ENCODE measurements at places on chromosomes 7 and 10.

DNA sequence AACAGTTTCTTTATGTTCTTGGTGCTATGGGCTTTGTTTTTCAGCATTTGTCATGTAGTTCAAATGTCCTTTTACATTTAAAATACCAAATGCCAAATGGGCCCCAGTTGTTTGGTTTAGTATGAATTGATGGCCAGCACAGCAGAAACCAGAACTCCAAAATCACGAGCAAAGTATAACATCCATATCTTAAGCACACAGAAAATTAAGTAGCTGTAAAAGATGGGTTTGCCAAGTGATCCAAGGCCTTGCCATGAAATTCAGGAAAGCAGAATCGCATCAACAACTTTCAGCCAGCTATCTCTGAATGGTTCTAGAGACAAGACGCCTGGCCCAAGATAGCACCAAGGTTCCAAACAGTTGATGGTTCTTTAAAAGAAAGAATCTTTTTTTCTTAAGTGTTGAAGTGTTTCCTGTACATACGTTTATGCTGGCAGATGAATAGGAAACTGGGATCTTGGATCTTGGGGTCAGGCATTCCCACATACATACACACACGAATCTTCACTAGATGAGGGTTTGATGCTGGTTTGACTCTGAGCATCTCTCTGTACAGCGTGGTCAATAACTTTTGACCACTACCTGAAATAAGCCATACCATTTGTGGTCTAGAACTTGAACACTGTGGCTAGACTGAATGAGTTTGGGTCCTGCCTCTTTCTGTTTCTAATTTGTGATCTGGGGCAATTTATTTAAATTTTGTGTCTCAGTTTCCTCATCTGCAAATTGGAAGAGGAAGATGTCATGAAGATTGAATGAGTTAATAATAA lies 711.8 kb downstream of the KCNMA1 start:
- no peak for DNase-seq

- DNase-seq: no peak
Observed at GRCh38 chr7:85681241-85681640, 494.4 kb upstream of the SEMA3D start.

DNA sequence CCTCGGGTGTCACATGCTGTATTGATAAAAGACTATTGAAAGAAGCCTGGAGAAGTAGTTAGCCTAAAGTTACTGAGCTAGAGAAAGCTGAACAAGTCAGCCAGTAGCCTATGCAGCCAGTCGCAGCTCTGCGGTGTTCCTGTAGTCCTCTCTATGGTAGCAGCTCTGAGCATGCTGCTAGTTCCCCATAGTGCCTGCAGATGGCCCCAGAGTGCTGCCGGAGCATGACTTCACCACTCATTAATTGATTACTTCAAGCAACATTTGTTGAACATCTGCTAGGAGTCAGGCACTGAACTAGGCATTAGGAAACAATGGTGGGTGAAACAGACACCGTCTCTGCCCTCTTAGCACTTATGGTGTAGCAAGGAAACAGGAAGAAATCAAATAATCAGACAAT lies 422.7 kb downstream of the SORCS3 start:
- peak; percentile 5 for DNase-seq

GRCh38 chr10:7700577-7701125 lies 2.5 kb upstream of the ITIH2 start:
- DNase-seq: no peak

DNA sequence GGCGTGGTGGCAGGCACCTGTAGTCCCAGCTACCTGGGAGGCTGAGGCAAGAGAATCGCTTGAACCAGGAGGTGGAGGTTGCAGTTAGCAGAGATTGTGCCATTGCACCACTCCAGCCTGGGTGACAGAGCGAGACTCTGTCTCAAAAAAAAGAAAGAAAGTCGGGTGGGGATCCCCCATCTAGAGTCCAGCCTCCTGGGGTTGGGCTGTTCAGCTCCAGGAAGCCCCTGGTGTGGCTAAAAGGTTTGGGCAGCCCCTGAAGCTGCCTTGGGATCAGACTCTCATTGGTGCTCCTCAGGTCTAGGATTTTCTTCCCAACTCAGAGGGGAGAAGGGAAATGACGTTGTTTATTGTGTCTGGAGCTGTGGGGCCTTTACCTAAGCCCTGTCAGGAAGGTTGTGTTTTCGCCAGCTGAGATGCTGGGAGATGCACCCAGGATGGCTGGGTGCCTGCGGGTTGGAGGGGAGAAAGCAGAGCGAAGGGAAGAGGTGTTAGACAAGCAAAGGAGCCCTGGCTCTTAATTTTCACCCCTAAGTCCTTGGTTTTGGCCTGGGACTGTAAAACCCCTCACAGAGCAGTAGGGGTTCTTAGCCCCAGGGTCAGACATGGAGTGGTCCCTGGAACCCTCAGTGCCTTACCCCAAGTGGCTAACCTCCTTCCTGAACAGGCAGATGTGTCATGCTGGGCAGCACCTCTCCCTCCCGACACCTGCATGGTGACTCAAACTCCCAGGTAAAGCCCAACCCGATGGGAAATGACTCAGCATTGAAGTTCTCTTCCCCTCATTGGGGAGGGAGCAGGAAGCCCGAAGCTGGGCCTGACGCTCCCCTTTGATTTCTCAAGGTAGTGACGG lies 21.1 kb downstream of the PLAU start:
- DNase-seq: peak; percentile 56

DNA sequence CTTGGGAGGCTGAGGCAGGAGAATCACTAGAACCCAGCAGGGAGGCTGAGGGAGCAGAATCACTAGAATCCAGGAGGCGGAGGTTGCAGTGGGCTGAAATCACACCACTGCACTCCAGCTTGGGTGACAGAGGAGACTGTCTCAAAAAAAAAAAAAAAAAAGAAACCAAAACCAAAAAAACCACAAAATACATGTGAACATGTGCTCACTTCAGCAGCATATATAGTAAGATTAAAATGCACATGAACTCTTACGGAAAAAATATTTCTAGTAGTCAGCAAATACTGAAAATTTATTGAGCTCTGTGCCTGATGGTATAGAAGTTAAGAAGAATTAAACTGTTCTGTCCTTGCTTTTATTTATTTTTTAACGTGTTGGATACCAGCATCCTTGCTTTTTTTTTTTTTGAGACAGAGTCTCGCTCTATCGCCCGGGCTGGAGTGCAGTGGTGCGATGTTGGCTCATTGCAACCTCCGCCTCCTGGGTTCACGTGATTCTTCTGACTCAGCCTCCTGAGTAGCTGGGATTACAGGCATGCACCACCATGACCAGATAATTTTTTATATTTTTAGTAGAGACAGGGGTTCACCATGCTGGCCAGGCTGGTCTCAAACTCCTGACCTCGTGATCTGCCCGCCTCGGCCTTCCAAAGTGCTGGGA lies 9.6 kb upstream of the ZNF487 start:
- no peak for DNase-seq

DNA sequence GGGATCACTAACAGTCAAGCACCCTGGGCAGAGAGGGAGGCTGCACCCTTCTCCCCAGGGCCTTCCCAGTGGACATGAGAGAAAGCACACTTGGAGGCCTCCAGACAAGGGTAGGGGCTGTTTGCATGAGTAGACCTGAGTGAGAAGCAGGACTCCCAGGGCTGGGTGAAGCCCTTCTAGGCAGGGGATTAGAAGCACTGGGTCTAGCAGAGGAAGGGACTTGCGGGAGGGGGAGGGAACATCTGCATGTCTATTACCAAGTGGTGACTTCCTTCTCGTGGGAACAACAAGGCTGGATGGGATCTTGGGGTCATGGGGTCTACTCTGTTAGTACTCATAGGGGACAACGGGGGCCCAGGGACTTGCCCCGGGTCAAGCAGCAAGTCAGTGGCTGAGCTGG lies 67.8 kb downstream of the EMX2 start:
- no peak for DNase-seq

GRCh38 chr7:151166629-151167196 lies 781 bp downstream of the GBX1 start:
- DNase-seq: no peak

GRCh38 chr7:67487316-67487715 lies 490.7 kb downstream of the TYW1 start:
- DNase-seq: no peak

DNA sequence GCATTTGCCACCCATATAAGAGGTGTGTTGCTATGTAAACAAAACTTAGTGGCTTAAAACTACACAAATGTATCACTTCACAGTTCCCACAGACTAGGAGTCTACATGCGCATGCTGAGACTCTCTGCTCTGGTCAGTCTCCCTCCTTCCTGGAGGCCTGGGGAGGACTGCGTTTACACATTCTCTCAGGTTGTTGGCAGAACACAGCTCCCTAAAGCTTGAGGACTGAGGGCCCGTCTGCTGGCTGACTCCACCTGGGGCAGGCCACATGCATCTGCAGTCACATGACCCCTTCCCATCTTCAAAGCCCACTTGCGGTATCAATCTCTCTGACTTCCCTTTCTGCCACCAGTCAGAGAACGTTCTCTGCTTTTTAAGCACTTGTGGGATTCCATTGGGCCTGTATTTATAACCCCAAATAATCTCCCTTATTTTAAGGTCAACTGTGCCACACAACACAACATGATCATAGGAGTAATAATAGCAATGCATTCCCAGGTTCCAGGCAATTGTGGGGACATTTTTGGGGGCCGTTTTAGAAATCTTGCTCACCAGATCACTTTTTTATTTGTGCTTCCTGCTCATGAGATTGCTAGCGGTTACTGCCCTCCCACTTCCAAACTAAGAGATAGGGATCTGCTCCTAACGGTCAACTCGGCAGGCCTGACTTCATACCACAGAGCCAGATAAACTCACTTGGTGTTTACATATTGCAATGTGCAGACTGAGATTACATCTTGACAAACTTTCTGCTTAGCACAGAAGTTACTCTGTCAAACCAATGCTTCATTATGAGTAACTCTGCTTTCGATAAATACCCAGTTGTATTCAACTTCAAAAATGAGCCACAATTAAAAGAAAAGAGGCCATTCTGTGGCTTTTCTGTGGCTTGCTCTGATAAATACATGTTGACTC lies 96.3 kb downstream of the ALOX5 start:
- DNase-seq: no peak

- no peak for DNase-seq
Observed at GRCh38 chr7:94160719-94161435, 156.7 kb upstream of the BET1 start.

- no peak for DNase-seq
Observed at GRCh38 chr7:107854454-107854853, 36.5 kb upstream of the DLD start.

GRCh38 chr10:126243971-126244370 lies 144.3 kb downstream of the ADAM12 start:
- DNase-seq: no peak
